Stimulated activated CD4-positive, alpha-beta T cell treated with anti-CD3 and anti-CD28 coated beads, Interleukin-15, amount 100 ng/mL, for 24 hours (primary cell): ENCODE measurements at places on chromosomes 11 and 22.

GRCh38 chr22:24947881-24948280 is 1.4 kb upstream of the LHFPL7 start:
- DNase-seq: no peak

- no peak for DNase-seq
Measured at GRCh38 chr11:8287703-8288102, 24.0 kb upstream of the LMO1 start.

DNA sequence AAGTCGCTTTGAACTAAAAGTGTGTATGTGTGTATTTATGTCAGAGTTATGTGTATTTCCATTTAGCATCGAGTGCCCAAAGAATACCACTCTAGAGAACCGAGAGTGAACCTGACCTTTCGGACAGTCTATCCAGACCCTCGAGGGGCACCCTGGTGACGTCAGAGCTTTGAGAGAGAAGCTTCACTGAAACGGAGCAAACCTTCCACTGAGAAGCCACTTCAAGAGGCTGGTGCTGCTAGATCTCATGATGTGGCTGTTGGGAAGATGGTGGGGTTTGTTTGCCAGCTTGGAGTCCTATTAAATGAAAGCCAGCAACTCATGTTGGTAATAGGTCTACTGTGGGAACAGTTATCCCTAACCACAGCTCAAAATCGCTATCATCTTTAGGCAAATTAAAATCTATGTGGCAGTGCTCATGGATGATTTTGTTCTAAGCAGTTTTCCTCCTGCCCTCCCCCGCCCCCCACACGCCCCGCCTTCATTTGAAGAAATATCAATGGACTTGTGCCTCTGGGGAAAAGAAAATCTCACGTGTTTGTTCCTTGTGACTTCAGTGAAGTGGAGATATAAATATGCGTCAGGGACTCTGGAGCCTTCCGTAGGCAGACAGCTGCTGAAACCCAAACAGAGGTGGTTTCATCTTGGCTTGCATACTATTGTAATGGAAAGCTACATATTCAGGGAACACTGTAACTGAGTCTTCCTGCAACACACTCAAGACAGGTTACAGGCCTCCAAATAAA is 22.4 kb upstream of the C11orf96 start:
- DNase-seq: no peak

GRCh38 chr22:23077627-23078461 is 7.5 kb downstream of the GNAZ start:
- no peak for DNase-seq
